ENCODE measurements at places on chromosomes 2 and 18.

- no peak for DNase-seq
Observed at GRCh38 chr2:110904116-110904778, 171.9 kb downstream of the ACOXL start.

DNA sequence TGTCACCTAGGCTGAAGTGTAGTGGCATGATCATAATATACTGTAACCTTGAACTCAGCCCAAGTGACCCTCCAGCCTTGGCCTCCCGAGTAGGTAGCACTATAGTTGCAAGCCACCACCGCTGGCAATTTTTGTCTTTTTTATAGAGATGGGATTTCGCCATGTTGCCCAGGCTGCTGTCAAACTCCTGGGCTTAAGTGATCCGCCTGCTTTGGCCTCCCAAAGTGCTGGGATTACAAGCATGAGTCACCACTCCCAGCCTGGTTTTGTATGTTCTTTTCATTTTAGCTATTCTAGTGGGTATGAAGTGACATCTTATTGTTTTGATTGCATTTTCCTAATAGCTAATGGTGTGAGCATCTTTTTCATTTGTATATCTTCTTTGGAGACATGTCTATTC, 11.3 kb upstream of the EXOC6B start:
- DNase-seq, result no peak

GRCh38 chr2:132589111-132589830, 80.7 kb downstream of the LYPD1 start:
- DNase-seq, result no peak

DNA sequence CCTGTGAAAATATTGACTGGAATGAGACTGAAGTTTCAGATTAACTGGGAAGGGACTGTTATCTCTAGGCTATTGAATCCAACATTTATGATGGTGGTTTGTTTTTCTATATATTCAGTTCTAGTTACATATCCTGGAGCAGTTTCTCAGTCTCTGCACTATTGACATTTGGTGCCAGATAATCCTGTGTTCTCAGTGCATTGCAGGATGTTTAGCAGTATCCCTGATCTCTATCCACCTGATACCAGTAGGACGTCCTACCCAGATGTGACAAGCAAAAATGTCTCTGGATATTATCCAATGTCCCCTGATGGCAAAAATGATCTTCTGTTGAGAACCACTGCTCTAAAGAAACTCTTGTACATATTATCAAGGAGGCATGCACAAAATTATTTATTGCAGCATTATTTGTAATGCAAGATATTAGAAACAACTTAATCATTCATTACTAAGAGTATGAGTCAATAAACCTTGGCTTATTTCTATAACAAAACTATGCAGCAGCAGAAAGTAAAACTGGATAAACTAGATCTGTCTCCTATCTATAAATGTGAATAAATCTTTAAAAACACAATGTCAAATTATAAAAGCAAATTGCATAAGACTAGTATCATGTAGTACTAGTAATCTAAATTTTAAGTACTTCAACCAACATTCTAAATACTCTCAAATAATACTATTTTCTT, 369.3 kb upstream of the RND3 start:
- DNase-seq, result no peak

GRCh38 chr2:104430852-104431251, 423.1 kb upstream of the POU3F3 start:
- no peak for DNase-seq

All from hindlimb muscle (tissue), 1 donor.